Posterior cingulate gyrus (tissue), 11 donors: ENCODE measurements at places on chromosomes 2 and 18.
A peak's percentile ranks its signal among the peaks of the same experiment; 100 is the strongest.

- no peak for DNase-seq
Observed at GRCh38 chr18:10274301-10274700, 180.1 kb upstream of the APCDD1 start.

GRCh38 chr2:68302281-68302875 is 17.4 kb downstream of the CNRIP1 start:
- no peak for DNase-seq

DNA sequence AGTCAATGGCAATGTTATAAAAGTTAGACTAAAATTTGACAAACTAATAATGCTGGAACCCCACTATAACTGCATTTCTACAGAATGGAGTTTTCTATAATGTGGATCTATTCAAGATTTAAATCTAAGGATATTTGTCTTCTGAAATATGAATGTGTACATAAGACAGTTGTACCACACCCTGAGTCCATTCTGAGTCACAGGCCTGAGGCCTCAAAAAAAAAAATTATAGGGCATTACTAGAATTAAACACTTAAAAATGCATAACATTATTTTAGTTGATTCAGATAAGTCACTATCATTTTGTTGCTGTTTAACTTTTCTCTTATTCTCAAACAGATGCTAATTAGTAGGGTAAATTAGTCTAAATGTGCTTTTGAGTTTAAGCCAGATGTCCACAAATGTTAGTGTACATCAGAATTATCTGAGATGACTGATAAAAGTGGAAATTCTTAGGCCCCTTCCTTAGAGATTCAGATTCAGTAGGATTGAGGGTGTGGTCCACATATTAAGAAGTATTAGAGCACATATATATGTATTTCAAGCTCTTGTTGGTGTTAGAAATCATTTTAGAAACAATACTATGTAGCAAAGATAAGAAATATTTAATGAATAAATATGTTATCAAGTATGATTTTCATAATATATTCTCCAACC is 42.4 kb upstream of the COL5A2 start:
- DNase-seq, result no peak

DNA sequence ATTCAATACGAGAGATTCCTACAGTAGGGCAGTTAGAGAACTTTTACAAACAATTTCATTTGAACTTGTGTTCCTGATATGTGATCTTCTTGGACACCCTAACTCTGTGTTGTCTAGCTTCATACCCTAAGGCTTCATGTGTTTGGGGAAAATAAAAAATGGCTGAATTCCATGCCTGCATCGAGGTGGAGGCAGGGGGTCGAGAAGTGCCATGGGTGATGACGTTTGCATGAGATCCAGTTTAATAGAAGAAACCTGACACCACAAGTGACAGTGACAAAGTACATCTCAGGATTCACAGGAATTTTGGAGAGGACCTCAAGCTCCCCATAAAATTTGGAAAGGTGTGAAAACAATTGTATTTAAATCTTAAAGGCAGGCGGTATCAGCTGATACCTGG is 169.2 kb upstream of the NABP1 start:
- no peak for DNase-seq

GRCh38 chr2:170571612-170572011 is 143.5 kb upstream of the SP5 start:
- no peak for DNase-seq

GRCh38 chr2:128623776-128624761 is 305.4 kb upstream of the HS6ST1 start:
- DNase-seq, result no peak

GRCh38 chr18:35605686-35606417 is 24.3 kb downstream of the GALNT1 start:
- no peak for DNase-seq

GRCh38 chr2:161076936-161077335 is 83.3 kb upstream of the TANK start:
- DNase-seq, result no peak

GRCh38 chr2:132668189-132668823 is 1.7 kb downstream of the LYPD1 start:
- peak; percentile 13 for DNase-seq

DNA sequence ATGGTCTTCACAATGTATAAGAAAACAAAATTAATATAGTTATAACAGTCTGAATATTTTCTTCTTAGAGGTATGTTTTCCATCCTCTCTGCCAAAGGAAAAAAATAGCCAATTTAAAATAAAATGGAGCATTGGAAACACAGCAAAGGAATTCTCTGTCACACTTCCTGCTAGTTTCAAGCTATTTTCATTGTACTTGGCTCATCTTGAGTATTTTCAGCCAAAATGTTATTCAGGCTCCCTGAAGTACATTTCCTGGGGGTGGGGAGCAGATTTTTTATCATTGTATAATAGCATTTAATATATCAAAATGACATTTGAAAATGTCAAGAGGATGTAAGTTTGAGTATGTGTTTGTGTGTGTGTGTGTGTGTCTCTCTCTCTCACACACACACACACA is 463.6 kb upstream of the REG3G start:
- DNase-seq, result no peak

DNA sequence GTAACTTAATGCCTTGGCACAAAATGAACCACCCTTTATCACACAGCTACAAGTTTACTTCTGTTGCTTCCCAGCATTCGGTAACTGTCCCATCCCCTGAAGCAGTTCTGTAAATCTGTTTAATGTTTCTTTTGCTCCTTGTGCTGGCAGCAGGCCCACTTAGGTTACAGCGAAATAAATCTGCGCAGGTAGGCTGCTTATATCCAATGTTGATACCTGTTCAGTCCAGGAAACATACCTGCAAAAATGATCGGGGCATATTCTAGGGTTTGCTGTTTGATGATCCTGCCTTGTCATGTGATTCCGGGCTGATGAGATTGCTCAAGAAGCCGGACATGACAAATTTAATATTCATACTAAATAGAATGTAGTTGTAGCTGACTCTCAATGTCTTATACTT is 23.3 kb downstream of the PELI1 start:
- DNase-seq, result no peak

GRCh38 chr18:10270151-10270571 is 184.3 kb upstream of the APCDD1 start:
- no peak for DNase-seq

DNA sequence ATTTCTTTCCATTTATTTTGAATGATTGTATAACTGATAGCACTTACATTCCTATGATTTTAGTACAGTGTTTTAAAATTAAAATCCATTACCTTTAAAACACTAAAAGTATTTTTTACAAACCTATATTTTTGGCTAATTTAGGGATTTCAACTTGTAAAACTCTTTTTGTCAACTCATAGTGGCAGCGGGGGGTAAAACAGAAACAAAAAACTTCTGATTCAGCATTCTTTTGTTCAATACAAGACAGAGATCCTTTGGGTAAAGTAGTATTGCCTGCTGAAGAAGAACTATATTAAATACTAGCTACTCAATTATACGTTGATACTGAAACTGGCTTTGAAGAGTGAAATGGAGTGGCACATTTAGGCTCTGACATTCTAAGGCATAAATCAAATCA is 437.4 kb upstream of the CDH19 start:
- DNase-seq, result no peak

DNA sequence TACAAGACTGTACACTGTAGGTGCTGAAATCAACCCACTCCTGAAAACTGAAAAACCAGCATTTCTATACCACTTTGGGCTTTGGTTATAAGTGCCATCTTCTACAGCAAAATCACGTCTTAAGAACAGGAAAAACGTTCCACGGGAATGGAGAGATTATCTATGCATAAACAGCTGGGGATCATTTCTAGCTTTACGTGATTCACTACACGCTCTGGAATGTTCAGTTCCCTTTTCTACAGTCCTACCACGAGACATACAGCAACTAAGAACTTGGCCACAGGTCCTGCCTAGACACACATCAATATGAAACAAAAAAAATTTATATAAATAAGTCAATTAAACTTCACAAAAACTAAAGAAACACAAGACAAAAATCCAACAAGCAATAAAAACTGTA is 3.6 kb downstream of the CXCR4 start:
- no peak for DNase-seq

DNA sequence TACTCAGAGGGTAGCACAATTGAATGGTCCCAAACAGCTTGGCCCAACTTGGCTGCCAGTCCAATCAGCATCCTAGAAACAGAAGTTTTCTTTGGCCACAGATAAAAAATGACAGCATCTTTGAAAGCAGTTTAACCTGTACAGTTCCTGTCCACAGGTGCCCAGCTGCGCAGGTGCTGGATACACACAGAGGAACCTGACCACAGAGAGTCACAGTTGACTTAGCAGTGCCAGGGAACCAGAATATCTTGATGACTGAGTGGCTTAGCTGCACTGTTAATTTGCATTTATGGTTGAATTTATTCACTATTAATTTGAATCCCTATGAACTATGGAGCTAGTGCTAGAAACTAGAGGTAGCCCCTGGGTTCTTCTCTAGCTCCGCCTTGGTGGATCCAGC is 93.7 kb downstream of the TPGS2 start:
- DNase-seq, result no peak

- DNase-seq, result no peak
Observed at GRCh38 chr2:57843158-57843557, 203.4 kb upstream of the VRK2 start.

- DNase-seq, result peak; percentile 51
Observed at GRCh38 chr18:13611142-13611600, 115.2 kb downstream of the FAM210A start.

GRCh38 chr2:393711-394696 is 106.1 kb upstream of the ALKAL2 start:
- peak; percentile 56 for DNase-seq

- DNase-seq, result no peak
Observed at GRCh38 chr2:6963727-6964126, 46.5 kb downstream of the RNF144A start.

DNA sequence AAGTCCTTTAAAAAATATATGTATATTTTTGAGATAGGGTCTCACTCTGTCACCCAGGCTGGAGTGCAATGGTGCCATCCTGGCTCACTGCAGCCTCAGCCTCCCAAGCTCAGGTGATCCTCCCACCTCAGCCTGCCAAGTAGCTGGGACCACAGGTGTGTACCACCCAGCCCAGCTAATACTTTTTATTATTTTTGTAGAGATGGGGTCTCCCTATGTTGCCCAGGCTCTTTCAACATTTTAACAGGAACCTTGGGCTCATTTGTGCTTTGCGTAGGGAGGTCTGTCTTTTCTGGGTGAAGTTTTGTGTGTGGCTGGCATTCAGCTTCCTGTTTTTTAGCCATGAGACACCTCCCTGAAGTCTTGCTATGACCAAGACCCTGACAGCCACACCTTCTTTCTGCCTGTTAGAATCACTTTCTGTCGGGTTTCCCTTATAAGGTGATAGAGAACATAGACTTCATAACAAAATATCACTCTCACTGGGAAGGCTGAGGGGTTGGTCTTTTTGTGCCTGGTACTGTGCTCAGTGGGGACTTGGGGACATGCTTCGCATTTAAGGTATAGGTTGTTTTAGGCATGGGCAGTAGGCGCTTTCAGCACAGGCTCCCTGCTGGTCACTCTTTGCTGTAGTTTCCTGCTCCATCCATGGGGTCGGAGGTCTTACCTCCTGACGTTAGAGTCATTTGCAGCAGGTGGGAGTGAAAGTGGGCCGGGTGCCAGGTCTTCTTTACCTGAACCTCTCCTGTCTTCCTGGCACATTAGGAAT is 3.4 kb downstream of the RAB31 start:
- no peak for DNase-seq
